ENCODE measurements at places on chromosomes 4 and X.

GRCh38 chr4:65023883-65024670 lies 614.8 kb upstream of the TECRL start:
- H3K27ac ChIP-seq = no peak overlapping the region
- H3K4me3 ChIP-seq = no peak overlapping the region
- no peaks in the 10 kb centered on the region for H3K27me3 ChIP-seq

DNA sequence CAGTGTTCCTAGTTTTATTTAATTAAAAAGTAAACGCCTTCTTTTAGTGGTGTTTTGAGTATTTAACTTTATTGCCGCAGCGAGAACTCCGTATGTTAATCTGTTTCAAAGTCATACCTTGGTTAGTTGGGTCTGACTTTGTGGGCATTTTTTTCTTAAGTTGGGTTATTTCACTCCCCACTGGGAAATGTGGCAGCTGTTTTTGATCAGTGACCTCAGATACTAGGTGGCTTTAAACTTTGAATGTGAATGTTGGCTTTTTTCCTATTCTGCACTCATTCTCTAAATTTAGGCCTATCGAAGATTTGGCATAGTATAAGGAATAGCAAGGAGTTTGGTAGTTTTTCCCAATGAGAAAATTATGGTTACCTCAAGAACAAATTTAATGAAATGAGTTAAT lies 85.9 kb downstream of the FIP1L1 start:
- peaks cover 37% of the 10 kb centered on the region for H3K36me3 ChIP-seq
- H3K4me3 ChIP-seq = no peak overlapping the region
- H3K27me3 ChIP-seq = no peaks in the 10 kb centered on the region
- no peak for DNase-seq

DNA sequence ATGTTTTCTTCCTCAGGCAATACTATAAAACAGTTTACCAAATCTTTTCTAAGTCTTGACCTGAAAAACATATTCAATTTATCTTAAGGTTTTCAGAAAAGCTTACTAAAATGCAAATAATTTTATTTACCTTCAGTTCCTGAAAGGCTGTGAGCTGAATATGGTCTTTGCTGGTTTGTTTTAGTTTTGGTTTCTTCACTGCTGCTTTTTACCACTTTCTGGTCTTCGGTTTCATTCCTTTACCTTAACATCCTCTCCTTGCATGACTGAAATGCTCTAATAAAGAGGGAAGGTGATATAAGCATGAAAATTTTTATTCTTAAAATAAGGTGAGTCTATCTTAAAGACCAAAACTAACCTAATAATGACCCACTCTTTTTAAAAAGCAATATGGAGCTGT lies 97.1 kb upstream of the NRK start:
- no peak overlapping the region for H3K4me3 ChIP-seq
- H3K36me3 ChIP-seq = no peaks in the 10 kb centered on the region
- no peaks in the 10 kb centered on the region for H3K27me3 ChIP-seq
- no peak overlapping the region for H3K27ac ChIP-seq
- H3K4me1 ChIP-seq = no peaks in the 10 kb centered on the region

DNA sequence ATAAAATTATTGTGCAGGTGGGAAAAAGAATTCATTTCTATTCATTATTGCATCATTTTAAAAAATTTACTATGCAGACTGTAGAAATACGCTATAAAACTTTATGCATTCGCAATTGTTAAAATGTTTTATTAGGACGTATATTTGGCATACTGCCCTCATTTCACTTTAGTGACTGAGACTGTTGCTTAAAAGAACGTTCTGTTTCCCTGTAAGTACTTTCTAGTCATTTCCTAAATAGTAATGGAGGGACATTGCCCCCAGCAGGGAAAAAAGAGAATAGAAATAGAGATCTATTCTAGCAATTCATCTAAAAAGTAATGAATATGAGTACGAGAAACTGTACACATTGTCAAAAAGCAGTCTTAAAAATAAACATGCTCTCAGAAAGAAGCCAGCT lies 1295.8 kb upstream of the TENM3 start:
- no peak overlapping the region for H3K27ac ChIP-seq
- H3K4me3 ChIP-seq = no peak overlapping the region
- H3K4me1 ChIP-seq = no peaks in the 10 kb centered on the region
- H3K27me3 ChIP-seq = no peaks in the 10 kb centered on the region
